Stimulated activated CD4-positive, alpha-beta T cell treated with anti-CD3 and anti-CD28 coated beads, Interleukin-4, amount 100 ng/mL, for 24 hours (primary cell): ENCODE measurements at places on chromosomes 12 and 14.

GRCh38 chr12:128702371-128702770 is 121.4 kb downstream of the SLC15A4 start:
- DNase-seq: no peak

DNA sequence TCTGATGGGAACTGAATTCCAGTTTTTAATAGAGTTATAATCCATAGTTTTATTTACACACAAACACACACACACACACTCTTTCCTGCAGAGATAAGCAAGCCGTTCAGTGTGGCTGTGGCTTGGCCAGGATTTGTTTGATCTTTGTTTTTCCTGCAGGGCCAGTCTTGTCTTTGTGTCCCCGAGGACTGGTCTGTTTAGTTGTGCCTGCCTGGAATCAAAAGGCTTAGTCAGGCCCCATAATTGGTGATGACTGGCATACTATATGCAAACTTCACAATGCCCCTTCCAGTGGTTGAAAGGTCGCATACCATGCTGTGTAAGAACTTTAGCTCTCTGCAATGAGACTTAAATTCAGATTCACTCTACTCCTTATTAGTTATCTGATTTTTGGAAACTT is 26.0 kb downstream of the WBP11 start:
- no peak for DNase-seq

DNA sequence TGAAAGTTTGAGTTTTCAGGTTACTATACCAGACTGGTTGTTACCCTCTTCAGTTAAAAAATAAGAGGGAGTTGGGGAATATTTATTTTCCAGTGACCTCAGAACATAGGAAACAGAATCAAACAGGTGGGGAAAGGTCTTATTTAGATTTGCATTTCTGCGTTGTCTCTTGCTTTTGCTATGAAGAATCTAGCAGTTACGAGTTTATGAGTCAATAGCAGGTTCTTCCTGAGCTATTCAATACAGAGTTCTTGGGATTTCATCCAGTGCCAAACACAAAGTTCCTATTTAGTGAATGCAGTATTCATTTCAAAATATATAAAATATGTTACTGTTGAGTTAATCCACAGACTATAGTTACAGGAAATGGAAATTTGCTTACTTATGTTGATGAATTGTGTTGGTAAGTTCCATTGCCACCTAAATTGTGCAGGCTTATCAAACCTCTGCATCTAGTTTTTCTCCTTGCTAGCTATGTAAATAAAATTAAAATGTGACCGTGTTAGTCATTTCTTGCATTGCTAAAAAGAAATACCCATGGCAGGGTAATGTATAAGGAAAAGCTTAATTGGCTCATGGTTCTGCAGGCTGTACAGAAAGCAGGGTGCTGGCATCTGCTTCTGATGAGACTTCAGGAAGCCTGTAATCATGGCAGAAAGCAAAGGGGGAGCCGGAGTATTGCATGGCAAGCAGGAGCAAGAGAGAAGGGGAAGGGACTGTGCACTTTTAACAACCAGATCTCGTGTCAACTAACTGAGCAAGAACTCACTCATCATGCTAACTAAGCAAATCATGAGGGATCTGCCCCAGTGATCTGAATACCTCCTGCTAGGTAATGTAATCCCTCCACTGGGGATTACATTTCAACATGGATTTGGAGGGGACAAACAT is 110.2 kb downstream of the KTN1 start:
- no peak for DNase-seq

- no peak for DNase-seq
These were observed 14.2 kb downstream of the BLTP3B start for GRCh38 chr12:100128512-100128908.

DNA sequence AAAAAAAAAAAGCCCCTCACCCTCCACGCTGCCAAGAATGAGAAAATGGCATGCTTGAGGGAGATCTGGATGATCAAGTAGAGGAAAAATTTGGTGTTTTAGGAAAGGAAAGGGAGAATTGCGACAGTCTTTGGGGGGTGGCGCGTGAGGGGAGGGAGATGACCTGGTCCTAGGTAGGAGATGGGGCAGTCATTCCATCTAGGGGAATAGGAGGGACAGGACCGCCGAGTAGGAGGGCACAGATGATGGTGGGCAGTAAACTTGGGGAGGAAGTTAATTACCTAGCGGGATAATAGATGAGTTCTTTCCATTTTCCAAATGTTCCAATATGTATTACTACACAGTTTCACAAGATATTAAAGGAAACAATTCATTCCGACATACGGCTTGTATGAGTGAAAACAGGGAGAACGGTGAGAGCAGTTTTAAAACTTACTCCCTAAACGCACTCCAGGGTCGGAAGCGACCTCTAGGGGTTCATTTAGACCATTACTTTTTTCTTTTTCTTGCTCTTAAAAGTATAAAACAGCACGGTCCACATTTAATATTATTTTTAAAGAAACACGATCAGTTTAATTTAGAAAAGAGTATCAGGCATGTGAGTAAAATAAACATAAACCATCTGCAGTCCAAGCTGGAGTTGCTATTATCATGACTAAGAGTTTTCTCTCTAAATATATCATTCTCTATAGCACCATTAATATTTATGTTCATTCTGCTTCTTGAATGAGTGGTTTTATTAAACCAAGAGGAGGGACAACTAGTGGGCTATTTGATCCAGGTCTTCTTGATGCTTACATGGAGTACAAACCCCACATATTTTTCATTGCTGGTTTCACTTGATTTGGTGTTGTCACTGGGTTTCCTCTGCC is 3.0 kb upstream of the FNTB start:
- DNase-seq: peak; percentile 43

- no peak for DNase-seq
These were observed 45.9 kb downstream of the DIP2B start for GRCh38 chr12:50550530-50551223.

DNA sequence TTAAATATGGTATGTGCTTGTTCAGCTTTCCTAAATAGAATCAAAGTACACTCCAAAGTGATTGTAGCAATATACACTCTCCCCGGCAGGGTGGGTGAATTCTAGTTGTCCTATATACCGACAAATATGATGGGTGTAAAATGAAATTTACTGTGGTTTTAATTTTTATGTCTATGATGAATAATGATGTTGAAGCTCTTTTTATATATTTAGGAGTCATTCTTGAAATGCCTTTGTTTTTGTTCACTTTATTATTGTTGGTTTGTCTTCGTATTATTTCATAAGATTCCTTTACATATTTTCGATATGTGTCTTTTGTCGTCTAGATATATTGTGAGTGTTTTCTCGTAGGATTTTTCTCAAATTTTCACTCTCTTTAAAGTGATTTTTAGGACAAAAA is 105.7 kb downstream of the PDE3A start:
- no peak for DNase-seq

- DNase-seq: no peak
These were observed 803 bp downstream of the STK38L start for GRCh38 chr12:27244689-27245488.

DNA sequence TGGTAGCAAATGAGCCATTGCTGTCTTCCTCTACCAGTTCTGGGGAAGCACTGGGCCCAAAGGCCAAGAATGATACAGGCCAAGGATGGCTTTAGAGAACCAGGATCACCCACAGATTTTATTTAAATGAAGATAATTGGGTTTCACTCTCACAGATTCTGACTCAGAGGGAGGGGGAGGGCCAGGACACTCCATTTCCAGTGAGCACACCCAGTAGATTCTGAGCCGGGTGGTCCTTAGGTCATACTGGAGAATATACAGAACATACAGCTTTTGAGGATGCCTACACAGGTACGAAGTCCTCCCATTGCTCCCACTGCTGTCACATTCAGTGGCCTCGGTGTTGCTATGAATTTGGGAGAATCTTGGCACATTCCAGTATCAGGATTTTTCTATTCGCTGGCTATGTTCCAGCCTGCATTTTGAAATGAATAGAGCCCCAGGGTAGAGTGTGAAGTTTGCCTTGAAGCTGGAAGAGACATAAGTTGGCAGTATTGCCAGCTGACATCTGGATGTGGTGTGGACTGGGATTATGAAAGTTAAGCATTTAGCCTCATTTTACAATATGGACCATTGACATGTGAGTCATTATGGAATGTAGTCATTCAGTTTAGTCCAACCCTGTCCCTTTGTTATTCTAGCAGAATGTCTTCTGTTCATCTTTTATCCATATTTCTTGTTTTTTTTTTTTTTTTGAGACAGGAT is 45.8 kb upstream of the POC1B start:
- DNase-seq: no peak
